CD4-positive, alpha-beta T cell treated with Interleukin-4 for 4 hours (primary cell): ENCODE measurements at places on chromosomes 13 and 19.

DNA sequence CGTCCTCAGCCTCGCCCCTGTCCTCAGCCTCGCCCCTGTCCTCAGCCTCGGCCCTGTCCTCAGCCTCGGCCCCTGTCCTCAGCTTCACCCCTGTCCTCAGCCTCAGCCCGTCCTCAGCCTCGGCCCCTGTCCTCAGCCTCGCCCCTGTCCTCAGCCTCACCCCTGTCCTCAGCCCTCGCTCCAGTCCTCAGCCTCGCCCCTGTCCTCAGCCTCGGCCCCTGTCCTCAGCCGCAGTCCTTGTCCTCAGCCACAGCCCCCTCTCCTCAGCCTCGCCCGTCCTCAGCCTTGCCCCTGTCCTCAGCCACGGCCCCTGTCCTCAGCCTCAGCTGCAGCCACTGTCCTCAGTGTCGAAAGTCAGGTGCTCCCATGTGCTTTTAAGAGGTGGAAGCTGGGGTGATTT, 10.5 kb downstream of the C13orf46 start:
- no peak for DNase-seq

DNA sequence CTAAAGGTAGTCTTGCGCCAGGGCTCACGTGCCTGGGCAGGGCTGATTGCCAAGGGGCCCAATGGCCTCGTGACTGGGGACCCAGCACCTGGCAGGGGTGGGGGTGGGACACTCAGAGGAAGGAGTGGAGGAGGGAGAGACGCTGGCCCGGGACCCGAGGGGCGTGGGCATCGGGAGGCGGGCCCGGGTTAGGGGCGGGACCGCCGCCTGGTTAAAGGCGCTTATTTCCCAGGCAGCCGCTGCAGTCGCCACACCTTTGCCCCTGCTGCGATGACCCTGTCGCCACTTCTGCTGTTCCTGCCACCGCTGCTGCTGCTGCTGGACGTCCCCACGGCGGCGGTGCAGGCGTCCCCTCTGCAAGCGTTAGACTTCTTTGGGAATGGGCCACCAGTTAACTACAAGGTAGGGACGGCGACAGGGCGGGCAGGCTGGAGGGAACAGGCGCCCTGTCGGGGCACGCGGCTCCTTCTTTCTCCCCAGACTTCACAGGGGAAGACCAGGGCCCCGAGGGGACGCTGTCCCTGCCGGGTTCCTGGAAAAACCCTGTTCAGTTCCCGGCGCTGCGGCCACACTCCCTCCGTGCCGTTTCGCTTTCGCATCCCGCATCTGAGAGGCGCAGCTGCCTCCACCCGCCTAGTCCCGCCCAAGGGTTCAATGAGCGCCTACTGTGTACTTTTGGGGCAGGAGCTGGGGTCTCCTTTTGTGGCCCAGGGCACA, at the start of gene IFI30:
TSS of gene IFI30 (plus strand) at position 242 of the 717 bp plus-strand sequence. CDS start at position 271, 29 bp downstream.
- peak; percentile 49 for DNase-seq

DNA sequence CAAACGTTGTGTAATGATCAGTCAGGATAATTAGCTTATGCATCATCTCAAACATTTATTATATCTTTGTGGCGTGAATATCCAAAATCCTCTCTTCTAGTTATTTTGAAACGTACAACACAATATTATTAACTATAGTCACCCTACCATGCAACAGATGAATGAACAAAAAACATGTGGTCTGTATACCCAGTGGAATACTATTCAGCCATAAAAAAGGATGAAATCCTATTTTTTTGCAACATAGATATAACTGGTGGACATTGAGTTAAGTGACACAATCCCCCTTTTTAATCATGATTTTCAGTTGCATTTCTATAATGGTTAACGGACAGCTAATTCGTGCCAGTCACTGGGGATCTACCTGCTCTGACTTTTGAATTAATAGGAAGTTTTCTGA, 145.6 kb downstream of the SOX1 start:
- DNase-seq, result no peak

- no peak for DNase-seq
These were observed 15.3 kb downstream of the ZAR1L start for GRCh38 chr13:32299893-32300292.

- DNase-seq, result no peak
These were observed 7.7 kb downstream of the PEAK3 start for GRCh38 chr19:2274185-2274711.

- no peak for DNase-seq
These were observed 23.0 kb upstream of the ZNF730 start for GRCh38 chr19:23093832-23094231.

DNA sequence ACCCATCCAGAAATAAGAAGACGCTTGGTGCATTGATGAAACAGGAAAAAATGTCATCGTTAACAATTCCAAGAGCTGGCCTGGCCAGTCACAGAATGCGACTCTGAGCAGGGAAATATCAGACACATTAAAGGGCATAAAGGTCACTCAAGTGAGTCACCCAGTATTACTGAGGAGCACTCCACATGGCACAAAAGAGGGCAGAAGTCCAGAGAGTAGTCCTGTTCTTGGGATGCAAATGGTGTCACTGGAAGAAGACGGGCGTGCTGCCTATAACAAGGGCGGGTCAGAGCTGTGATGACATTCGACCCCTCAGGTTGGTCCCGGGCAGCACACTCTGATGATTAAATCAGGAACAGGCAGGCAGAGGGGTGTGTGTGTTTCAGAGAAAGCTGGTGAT, 720.3 kb downstream of the UQCRFS1 start:
- no peak for DNase-seq

- no peak for DNase-seq
These were observed 1453.1 kb downstream of the UQCRFS1 start for GRCh38 chr19:27759896-27760295.

DNA sequence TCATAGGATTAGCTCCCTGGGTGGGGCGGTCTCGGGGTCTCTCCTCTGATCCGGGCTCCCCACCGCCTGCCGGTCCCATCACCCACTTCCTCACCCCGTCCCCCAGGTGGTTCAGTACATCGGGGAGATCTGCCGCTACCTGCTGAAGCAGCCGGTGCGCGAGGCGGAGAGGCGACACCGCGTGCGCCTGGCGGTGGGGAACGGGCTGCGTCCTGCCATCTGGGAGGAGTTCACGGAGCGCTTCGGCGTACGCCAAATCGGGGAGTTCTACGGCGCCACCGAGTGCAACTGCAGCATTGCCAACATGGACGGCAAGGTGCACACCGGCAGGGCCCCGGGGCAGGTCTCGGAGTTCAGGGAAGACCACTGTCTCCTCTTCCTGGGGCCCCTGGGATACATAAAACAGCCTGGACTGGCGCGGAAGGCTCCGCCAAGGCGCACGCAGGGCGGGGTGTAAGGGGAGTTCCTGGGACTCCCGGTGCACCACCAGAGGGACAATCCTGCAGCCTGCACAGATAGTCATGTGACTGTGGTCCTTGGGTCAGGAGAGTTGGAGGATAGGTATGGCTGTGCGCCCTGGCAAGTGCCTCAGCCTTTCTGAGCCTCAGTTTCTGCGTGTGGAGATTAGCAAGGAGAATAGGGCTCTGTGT, 14.2 kb upstream of the PGLS start:
- no peak for DNase-seq

DNA sequence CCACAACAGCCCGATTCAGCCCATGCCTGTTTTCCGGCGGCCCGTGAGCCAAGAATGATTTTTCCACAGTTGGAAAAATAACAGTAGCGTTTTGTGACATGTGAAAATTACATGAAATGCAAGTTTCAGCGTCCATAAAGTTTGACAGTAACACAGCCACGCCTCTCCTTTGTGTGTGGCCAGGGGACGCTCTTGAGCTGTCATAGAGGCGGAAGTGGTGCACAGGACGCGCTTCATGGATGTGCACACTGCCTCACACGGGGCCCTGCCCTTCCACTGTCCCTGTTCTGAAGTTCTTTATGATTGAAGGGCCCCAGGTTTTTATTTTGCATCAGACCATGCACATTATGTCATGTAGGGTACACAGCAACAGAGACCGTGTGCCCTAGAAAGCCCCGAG, 12.4 kb upstream of the ELAVL1 start:
- DNase-seq, result peak; percentile 43

- DNase-seq, result no peak
These were observed 32.9 kb downstream of the ING1 start for GRCh38 chr13:110746438-110746837.

- no peak for DNase-seq
These were observed 23.2 kb downstream of the C3 start for GRCh38 chr19:6697291-6697690.

DNA sequence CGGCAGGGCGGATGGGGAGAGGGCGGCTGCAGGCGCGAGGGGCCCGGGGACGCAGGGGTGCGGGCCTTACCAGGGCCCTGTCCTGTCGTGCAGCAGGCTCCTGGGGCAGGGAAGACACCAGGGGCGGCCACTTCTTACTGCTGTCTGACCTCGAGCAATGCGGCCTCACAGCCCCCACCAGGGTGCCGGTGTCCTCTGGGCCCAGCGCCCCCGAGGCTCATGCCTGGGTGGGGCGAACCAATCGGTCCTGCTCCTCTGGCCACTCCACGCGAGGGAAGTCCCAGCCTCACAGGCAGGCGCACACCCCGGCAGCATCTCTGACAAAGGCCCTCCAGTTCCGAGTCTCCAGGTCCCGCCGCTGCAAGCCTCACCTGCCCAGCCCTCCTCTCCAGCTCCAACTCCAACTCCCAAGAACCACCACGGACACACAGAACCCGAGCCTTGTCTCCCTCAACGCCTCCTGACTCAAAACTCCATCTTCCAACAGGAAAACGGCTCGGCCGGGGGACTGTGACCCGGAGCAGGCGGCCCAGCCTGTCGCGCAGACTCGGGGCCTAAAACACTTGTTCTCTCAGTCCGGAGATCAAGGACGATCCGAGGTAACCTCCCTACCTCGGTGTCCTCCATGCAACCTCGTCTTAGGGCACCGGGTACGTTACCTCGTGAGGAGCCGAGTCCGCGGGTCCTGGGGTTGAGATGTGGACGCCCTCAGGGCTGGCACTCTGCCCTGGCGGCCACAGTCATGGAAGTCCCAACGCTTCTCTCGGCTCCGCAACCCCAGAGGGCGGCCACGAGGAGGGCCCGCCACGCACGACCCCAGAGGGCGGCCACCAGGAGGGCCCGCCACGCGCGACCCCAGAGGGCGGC, 6.5 kb downstream of the FGF22 start:
- no peak for DNase-seq

GRCh38 chr13:58855283-58855682, 1223.7 kb downstream of the PCDH17 start:
- DNase-seq, result no peak

- DNase-seq, result no peak
These were observed 437.9 kb downstream of the KLF12 start for GRCh38 chr13:73696271-73696670.

GRCh38 chr19:53541971-53542370, 4.0 kb downstream of the ZNF331 start:
- DNase-seq, result no peak

- DNase-seq, result peak; percentile 71
These were observed 64.0 kb downstream of the SERP2 start for GRCh38 chr13:44437356-44438233.

DNA sequence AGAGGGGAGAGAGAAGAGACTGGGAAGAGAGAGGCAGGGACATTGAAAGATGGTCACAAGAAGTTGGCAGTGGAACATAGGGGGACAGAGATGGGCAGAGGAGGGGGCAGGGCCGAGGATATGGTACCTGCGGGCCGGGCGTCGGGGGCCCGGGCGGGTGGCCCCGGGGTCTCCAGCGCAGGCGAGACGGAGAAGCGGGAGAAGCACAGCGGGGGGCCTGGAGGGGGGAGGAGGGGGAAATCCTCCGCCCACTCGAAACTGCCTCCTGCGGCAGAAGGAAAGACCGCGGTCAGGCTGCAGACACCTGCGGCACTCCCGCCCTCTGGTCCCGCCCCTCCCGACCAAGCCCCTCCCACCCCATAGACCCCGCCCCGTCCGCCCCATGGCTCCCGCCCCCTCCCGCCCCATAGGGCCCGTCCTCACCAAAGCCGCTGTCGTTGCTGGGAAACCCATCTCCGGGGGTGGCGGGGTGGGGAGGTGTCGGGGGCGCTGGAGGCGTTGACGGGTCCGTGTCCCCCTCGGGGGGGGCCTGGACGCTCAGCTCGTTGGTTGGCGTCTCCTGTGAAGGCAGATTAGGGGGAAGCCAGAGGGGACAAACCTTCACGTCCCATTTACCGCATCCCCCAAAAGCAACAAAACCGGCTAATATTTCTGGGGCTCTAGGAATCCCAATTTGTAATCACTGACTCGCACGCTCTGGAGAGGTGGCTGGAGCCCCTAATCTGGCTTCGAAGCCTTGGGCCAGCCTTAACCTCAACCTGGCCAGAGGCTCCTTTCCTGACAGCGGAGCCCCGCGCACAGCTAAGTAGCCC, 20.4 kb downstream of the LMTK3 start:
- peak; percentile 44 for DNase-seq

- DNase-seq, result no peak
These were observed 102.9 kb downstream of the FRY start for GRCh38 chr13:32134241-32135055.

DNA sequence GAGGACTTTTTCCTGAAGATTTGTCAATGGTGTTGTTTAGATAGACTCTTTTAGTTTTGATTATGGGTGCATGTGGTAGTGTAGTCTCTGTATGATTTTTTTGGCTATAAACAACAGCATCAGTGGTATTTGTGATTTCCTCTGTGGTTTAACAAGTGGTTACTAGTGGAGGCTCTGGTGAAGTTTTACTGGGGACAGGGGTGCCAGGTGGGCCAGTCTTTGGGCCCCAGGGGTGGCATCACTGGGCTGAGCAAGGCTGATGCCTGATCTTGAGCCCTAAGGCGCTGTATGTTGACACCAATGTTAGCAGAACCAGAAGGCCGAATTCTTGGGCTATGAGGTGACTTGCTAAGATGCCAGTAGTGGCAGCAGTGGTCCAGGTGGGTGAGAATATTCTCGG, 811.4 kb downstream of the DACH1 start:
- no peak for DNase-seq

- DNase-seq, result no peak
These were observed 654 bp downstream of the CEP89 start for GRCh38 chr19:32971012-32971595.

DNA sequence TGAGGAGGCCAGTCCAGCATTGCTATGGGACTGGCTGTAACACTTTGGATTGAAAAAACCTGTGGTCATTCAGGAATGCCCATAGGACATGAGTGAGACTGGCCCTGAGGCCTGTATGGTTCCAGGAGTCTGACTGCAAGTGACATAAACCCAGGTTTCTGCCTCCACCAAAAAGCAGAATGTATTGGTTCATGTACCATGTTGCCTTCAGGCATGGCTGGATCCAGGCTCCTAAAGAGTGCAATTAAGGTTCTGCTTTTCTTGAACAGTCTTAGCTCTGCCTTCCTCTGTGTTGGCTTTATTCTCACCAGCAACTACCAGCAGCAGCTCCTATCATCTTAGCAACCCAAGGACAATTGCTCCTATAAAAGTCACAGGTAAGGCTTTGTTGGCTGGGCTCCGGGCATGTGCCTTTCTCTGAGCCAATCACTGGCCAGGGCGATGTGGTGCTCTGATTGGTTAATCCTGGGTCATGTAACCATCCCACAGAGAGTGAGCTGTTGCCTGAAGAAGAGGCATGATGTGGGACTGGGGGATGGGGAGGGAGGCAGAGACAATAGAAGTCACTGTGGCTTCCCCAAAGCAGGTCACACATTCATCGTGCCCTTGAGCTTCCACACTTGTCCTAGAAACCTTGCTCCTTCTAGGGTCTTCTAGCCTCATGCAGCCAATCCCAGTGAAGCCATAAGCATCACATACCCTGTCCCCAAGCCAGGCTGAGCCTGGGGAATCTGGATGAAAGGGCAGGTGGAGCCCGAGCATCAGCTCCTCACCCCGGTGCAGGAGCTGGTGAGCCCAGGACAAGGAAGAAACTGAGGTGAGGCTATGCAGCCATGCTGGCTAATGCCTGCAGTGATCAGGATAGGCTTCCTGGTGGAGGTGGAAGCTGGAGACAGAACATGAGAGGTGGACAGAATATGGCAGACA, 123.9 kb downstream of the URI1 start:
- no peak for DNase-seq

GRCh38 chr13:40271931-40272775, 394.3 kb downstream of the FOXO1 start:
- DNase-seq, result peak; percentile 10

- no peak for DNase-seq
These were observed 81.4 kb downstream of the ALOX5AP start for GRCh38 chr13:30816736-30817135.
